Activated CD4-positive, alpha-beta memory T cell treated with anti-CD3 and anti-CD28 coated beads, Interleukin-2, amount 10 ng/mL, durations not matched to agents 7 days and 5 days (primary cell): ENCODE measurements at places on chromosomes 3 and 15.

GRCh38 chr3:133812872-133813271 lies 7.3 kb downstream of the SRPRB start:
- H3K4me1 ChIP-seq = peaks cover 19% of the 10 kb centered on the region
- H3K27me3 ChIP-seq = no peaks in the 10 kb centered on the region
- no peak overlapping the region for H3K4me3 ChIP-seq
- H3K36me3 ChIP-seq = peaks cover 53% of the 10 kb centered on the region
- H3K27ac ChIP-seq = no peak overlapping the region

- no peaks in the 10 kb centered on the region for H3K4me1 ChIP-seq
- H3K27me3 ChIP-seq = peaks cover 6% of the 10 kb centered on the region
- no peak overlapping the region for H3K27ac ChIP-seq
- H3K4me3 ChIP-seq = no peak overlapping the region
Measured at GRCh38 chr15:84035399-84035766, 200.2 kb upstream of the GOLGA6L4 start.

GRCh38 chr3:96863129-96863740 lies 48.8 kb downstream of the EPHA6 start:
- H3K36me3 ChIP-seq = no peaks in the 10 kb centered on the region
- H3K27ac ChIP-seq = no peak overlapping the region
- DNase-seq = no peak
- no peak overlapping the region for H3K4me3 ChIP-seq
- no peaks in the 10 kb centered on the region for H3K4me1 ChIP-seq
- H3K27me3 ChIP-seq = no peaks in the 10 kb centered on the region

- H3K27ac ChIP-seq = no peak overlapping the region
- H3K36me3 ChIP-seq = peaks cover 6% of the 10 kb centered on the region
Measured at GRCh38 chr15:22878103-22878502, 39.6 kb downstream of the NIPA2 start.

DNA sequence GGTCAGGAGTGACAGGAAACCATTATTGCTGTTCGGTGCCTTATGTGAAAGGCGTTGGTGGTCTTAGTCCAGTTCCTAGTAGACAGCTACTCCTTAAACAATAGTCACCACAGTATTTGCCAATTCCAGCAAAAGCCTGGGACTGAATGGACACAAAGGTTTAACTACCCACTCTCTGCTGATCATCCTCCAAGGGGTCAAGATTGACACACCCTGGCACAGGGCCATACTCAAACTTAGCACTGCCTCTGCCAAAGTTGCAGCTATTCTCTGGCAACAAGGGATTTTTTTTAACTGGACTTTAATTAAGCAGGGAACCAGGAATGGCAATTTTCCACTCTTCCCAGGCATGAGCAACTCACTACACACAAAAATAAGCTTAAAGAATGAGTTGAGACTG lies 193.9 kb downstream of the NLGN1 start:
- H3K36me3 ChIP-seq = no peaks in the 10 kb centered on the region
- peaks cover under 1% of the 10 kb centered on the region for H3K27me3 ChIP-seq
- no peak overlapping the region for H3K27ac ChIP-seq
- DNase-seq = no peak
- no peaks in the 10 kb centered on the region for H3K4me1 ChIP-seq

- no peak overlapping the region for H3K4me3 ChIP-seq
- no peaks in the 10 kb centered on the region for H3K36me3 ChIP-seq
- no peak overlapping the region for H3K27ac ChIP-seq
- no peak for DNase-seq
Measured at GRCh38 chr15:38029736-38030135, 95.3 kb downstream of the TMCO5A start.

- no peak for DNase-seq
- H3K27me3 ChIP-seq = no peaks in the 10 kb centered on the region
- peaks cover 8% of the 10 kb centered on the region for H3K4me1 ChIP-seq
- no peak overlapping the region for H3K27ac ChIP-seq
Measured at GRCh38 chr15:77541421-77542181, 91.1 kb downstream of the LINGO1 start.

GRCh38 chr3:67976663-67977062 lies 322.3 kb upstream of the SUCLG2 start:
- H3K27ac ChIP-seq = no peak overlapping the region
- no peak overlapping the region for H3K4me3 ChIP-seq
- no peaks in the 10 kb centered on the region for H3K4me1 ChIP-seq
- no peak for DNase-seq
